ENCODE measurements at places on chromosomes 11 and 22.
A peak's percentile ranks its signal among the peaks of the same experiment; 100 is the strongest.

DNA sequence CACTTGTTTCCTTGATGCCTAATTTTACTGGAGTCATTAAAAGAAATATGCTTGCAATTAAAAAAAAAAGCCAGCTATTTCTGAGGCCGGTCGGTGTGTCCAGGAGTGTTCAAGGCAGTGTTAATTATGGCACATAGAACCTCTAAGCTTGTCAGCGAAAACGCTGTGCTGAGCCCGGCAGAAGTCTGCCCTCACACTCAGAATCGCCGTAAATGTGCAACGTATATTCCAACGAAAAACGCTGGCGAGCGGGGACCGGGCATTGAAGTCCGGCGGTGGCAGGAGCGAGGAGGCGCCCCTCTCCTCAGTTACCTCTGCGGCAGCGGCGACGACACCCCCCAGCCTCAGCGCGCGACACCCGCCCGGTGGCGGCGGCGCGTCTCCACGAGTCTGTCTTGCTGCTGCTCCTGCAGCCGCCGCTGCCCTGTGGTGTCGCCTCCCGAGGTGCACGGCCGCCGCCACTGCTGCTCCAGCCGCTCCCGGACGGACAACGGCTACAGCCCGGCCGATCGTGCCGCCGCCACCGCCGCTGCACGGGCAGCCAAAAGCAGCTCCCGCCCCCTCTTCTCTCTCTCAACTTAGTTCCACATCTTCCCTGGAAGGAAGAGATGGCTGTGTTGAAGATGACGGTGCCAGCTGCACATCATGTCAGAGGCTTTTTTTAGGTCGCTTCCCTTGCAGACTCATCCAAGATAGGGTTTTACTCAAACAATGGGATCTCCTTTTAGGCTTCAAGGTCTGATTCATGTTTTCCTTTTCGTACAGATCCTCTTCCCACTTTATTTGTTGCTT lies 56.0 kb downstream of the JAM3 start:
- no peak for DNase-seq

DNA sequence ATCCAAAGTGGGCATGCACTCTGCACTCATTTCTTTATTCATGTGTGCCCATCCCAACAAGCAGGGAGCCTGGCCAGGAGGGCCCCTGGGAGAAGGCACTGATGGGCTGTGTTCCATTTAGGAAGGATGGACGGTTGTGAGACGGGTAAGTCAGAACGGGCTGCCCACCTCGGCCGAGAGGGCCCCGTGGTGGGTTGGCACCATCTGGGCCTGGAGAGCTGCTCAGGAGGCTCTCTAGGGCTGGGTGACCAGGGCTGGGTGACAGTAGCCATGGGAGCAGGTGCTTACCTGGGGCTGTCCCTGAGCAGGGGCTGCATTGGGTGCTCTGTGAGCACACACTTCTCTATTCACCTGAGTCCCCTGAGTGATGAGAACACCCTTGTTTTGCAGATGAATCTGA lies 129.3 kb upstream of the B3GAT1 start:
- DNase-seq = no peak

- no peak for DNase-seq
These were observed 44.7 kb downstream of the AP2A2 start for GRCh38 chr11:970319-970871.

GRCh38 chr11:1825039-1825740 lies 9.6 kb upstream of the SYT8 start:
- peak; percentile 17 for DNase-seq

- no peak for DNase-seq
These were observed 19.8 kb upstream of the PANX3 start for GRCh38 chr11:124591430-124591829.

- DNase-seq = no peak
These were observed 23.1 kb upstream of the PHLDA2 start for GRCh38 chr11:2952290-2952689.

- DNase-seq = no peak
These were observed 25.8 kb upstream of the P2RY6 start for GRCh38 chr11:73246303-73246702.

GRCh38 chr11:65506772-65507505 lies 8.1 kb downstream of the MALAT1 start:
- DNase-seq = peak; percentile 46

- no peak for DNase-seq
These were observed 89.4 kb upstream of the DRD2 start for GRCh38 chr11:113564527-113565130.

DNA sequence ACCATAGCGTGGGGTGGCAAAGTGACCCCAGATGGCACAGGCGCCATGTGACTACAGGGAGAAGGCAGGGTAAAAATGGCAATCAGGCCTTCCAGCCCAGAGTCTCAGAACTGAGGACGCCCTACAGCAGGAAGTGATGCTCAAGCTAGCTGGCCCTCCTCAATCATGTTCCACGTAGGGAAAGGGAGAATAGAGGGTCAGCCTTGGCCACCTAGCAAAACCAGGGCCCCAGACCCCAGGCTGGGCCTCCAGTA lies 978 bp upstream of the ANKRD13D start:
- DNase-seq = no peak

GRCh38 chr11:92663539-92663938 lies 305.9 kb upstream of the MTNR1B start:
- no peak for DNase-seq

GRCh38 chr22:30283342-30283741 lies 6.0 kb downstream of the CASTOR1 start:
- no peak for DNase-seq

DNA sequence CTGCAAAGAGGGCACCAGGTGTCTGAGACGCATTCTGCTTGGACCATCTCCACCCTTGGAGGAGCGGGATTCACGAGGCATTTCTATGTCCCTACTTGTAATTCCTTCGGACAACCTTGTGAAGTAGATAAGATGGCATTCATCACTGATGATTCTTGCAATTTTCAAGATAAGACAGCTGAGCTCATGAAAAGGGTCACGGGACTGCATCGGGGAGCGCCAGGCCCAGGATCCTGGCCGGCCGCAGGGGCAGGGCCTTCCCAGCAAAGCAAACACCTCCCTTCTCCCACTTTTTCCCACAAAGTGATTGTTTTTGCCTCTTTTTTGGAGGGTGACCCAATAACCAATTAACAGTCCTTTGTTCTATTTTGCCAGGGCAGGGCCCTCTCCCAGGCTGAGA lies 8.4 kb downstream of the LIF start:
- no peak for DNase-seq

DNA sequence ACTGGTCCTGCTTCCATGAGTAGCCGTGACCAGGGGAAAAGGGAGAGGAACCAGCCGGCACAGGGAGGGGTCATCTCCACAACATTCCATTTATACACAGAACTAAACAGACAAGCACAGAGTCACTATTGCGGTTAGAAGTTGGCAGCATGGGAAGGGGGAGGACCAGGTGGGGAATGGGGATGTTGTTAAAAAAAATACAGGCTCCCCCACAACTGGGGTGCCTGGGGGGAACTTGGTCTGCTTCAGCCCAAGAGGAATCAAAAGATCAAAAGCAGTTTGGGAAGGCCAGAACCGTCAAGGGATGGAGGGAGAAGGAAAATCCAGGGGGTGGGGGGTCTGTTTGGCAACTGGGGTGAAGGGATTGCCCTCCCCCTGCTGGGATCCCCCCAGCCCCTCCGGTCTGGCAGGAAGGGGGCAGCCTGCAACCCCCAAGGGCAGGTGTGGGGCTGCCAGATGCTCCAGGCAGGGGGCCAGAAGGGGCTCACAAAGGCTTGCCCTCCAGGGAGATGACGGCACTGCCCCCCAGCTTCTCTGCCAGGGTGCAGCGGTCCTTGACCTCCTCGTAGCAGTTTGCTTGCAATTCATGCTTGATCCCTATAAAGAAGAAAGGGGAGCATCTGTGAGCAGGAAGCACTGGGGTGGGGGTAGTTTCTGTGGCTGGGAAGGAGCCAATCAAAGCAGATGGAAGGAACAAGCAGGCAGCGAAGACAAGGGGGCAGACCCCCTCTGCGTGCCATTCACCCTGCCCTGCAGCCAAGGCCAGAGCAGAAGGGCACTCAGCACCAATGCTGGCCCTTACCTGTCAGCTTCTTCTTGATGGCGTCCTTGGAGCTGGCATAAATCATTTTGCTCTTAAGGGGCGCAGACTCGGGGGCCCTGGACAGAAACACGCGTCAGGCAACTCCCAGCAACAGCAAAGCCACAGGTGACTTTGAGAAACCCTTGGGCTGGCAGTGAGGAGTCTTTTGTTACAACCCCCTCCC lies 2.8 kb downstream of the CFL1 start:
- DNase-seq = no peak

DNA sequence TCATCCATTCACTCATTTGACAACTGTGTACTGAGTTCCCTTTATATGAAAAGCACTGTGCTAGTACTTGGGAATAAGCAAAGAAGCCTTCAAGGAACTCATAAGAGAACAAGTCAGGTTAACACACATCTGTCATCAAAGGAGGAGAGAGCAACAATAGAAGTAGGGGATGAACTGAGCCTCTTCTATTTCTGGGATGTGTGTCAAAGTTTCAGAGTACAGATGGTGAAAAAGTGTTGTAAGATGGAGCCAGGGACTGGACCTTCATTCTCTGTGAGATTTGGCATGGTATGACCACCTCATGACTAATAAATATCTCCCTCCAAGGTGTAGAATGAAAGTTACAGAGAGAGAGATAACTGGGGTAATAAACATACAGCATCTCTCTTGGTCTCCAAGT lies 349.8 kb upstream of the PLET1 start:
- DNase-seq = no peak

- no peak for DNase-seq
These were observed 226.4 kb downstream of the FAM76B start for GRCh38 chr11:95563173-95563572.

- DNase-seq = no peak
These were observed 38.6 kb downstream of the KCNQ1 start for GRCh38 chr11:2483426-2483825.

DNA sequence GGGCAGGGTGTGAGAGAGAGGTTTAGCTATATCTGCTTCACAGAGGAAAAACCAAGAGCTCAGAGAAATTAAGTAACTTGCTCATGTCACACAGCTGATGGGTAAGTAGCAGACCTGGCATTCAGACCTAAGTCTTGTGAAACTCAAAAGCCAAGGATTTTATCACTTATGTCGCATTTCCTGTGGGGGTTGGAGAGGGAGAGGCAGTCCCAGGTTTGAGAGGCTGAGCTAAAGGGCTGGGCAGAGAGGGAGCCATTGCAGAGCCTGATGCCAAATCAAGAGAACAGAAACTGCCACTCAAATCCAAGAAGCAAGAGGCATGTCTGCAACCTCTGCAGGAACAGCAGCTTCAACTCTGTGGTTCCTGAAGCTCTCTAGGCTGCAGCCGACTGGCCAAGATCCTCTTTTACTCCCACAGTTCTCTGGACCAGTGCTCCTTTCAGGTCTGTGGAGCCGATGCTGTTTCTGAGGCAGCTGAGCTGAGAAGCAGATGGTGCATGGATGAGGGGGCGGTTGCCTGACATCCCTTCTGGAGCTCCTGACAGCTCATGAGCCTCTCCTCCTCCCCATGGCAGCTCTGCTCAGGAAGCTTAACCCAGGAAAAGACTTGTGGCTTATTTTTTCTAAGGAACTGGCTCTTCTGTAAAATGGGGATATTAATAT lies 47.6 kb upstream of the NAV2 start:
- DNase-seq = no peak

DNA sequence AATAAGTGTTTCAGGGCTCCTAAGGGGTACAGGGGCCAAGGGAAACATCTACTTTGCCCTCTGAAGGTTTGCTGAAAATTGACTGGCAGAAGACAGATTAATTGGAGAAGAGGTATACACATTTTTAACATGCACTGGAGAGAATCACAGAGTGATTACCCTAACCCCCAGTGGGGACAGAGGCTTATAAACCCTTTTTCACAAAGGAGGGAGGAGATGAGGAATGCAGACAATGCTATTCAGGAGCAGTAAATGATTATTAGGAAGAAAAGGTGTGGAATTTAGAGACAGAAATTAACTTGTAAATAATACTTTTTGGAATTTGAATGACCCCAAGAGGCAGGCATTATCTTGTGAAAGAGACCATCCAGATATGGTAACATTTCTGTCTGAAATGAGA lies 582.4 kb upstream of the B3GAT1 start:
- no peak for DNase-seq

GRCh38 chr11:93613231-93613831 lies 48.2 kb upstream of the CEP295 start:
- no peak for DNase-seq

GRCh38 chr22:49688516-49689254 lies 139.0 kb downstream of the BRD1 start:
- no peak for DNase-seq

- DNase-seq = no peak
These were observed 140.7 kb upstream of the CTSC start for GRCh38 chr11:88478136-88478815.

- no peak for DNase-seq
These were observed 240.3 kb downstream of the TENM4 start for GRCh38 chr11:79200398-79201070.

GRCh38 chr11:128580612-128581011 lies 6.7 kb downstream of the ETS1 start:
- no peak for DNase-seq

- DNase-seq = no peak
These were observed 2.3 kb upstream of the VSIG2 start for GRCh38 chr11:124754309-124754708.

DNA sequence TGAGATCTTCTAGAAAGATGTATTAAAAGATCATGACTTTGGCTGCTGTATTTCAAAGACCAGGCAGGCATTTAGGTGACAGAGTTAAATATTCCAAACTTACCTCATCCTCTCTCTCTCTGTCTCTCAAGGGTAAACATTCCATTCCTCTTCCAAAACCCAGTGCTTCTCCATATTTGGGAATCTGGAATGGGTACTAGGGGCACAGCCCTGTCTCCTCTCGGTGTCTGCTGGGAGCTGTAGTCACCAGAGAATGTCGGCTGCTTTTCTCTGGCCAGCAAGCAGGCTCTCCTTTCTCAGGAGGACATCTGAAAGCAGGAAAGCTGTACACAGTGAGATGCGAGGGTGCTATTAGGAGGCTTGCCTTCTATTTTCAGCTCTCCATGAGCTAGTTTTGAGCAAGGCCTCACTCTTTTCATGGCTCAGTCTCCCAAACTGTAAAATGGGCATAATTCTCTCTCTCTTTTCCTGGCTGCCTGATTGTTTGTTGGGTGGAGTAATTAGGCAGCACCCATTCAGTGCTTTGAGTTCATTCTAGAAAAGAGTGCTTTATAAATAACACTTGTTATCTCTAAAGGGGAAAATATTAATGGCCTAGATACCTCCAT lies 9.3 kb upstream of the PEX26 start:
- DNase-seq = no peak

DNA sequence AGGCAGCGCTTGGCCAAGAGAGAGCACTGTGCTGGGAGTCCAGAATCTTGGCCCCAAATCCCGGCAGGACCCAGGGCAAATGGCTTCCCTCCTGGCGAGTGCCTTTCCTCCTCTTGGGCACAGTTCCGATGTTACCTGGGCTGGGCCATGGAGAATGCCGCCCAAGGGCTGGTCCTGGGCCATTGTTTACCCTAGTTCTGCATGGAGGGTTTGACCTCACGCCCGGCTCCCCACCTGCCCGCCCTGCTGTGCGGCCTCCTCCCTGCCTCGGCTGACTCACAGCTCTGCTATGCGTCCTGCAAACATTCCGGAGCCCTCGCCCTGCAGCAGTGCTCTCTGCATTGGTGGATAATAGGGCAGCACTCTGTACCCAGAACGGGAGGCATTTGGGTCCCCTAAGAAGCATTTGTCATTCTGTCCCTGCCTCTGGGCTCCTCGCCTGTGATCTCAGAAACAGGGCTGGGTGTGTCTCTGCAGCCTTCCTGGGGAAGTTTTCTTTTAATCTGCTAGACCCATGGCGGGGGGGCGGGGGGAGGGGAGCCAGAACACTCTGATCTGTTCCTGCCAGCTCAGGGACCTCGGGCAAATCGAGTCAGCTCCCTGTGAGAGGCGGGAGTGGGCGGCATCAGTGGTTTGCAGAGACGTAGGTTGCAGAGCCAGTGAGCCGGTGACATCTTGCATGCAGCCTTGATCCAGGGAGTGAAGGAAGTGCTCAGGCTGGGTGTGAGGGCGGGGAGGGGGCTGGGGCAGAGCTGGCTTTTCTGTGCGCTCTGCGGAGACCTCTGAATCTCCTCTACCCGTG lies 32.9 kb upstream of the SMIM38 start:
- DNase-seq = peak; percentile 46
